Activated CD4-positive, alpha-beta T cell treated with anti-CD3 and anti-CD28 coated beads, Interleukin-2, amount 10 ng/mL, durations not matched to agents 7 days and 5 days (primary cell): ENCODE measurements at places on chromosomes 4 and X. TPM values are rescaled to one million over a fixed set of nuclear protein-coding genes. Genes with fewer than 3 reads are reported as not detected.

DNA sequence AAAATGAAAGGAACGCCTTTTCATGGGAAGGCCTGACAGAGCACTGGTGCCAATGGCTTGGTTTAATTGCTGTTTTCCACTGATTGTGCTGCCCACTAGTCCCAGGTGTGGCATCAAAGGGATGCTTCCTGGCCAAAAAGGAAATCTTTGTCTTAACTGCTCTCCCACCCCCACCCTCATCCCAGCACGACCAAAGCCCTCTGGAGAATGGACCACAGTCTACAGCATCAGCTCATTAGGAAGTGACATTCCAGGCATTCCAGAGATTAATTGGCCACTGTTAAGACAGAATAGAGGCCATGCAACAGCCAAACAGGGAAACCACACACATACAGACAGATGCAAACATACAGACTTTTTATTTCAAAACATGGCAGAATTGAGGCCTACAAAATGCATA, 143.2 kb downstream of the LHFPL1 start:
- H3K36me3 ChIP-seq = no peaks in the 10 kb centered on the region
- no peak for DNase-seq
- H3K27ac ChIP-seq = no peak overlapping the region
- H3K4me1 ChIP-seq = no peaks in the 10 kb centered on the region
- no peak overlapping the region for H3K4me3 ChIP-seq

DNA sequence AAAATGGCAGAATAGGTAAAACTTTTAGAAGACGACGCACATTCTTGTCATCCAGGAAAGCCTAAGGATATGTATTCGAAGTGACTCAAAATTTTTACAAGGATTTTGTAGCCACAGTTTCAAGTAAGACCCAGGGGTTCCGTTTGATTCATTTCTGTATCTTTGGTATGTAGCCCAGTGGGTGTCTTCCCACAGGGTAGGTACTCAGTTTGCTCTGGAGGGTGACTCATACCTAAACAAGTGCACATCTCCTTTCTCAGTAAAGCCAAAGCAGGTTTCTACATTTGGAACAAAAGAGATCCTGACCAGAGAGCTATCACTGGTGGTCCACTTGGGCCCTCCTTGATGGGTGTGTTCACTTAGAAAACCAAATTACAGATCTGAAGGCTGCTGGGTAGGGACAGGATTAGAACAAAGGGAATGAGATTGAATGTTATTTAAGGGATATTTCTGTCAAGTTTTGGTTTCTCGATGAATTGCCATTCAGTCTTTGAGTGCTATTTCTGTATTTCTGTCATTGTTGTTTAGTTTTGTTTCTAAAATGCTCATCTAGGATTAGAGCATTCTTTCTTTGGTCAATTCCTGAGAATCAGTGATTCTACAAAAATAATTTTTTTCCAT, 56.1 kb downstream of the PLS3 start:
- no peak overlapping the region for H3K27ac ChIP-seq
- H3K4me1 ChIP-seq = peaks cover 3% of the 10 kb centered on the region
- H3K27me3 ChIP-seq = no peaks in the 10 kb centered on the region
- no peak overlapping the region for H3K4me3 ChIP-seq
- H3K36me3 ChIP-seq = no peaks in the 10 kb centered on the region

DNA sequence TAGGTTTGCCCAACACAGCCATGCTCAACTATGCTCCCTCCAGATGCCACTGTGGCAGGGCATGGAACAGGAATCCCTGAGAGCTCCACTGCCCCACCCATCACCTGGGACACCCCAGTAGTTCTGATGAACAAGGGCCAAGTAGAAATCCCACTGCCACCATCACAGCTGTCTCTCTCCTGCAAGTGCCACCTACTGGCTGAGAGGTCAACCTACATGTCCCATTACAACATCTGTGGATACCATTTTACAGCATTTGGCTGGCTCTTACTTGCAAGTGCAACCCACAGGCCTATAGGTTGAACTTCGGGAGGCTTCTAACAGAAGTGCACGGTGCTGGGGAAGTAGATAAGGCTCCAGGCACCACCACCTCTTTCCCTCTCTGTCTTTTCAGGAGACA, 142.5 kb downstream of the CXXC4 start:
- no peaks in the 10 kb centered on the region for H3K36me3 ChIP-seq
- H3K4me1 ChIP-seq = no peaks in the 10 kb centered on the region
- H3K27ac ChIP-seq = no peak overlapping the region
- no peak for DNase-seq

- H3K27me3 ChIP-seq = peaks cover 20% of the 10 kb centered on the region
- H3K4me1 ChIP-seq = peaks cover 26% of the 10 kb centered on the region
- no peak for DNase-seq
- H3K27ac ChIP-seq = no peak overlapping the region
- no peak overlapping the region for H3K4me3 ChIP-seq
- H3K36me3 ChIP-seq = no peaks in the 10 kb centered on the region
Measured at GRCh38 chr4:7526491-7526890, 91.8 kb upstream of the PSAPL1 start.

The GPRIN3 gene
- total RNA-seq = 57.4 TPM

- H3K4me3 ChIP-seq = no peak overlapping the region
- H3K36me3 ChIP-seq = no peaks in the 10 kb centered on the region
- no peaks in the 10 kb centered on the region for H3K4me1 ChIP-seq
- H3K27me3 ChIP-seq = peaks cover 2% of the 10 kb centered on the region
- DNase-seq = no peak
Measured at GRCh38 chr4:90025248-90025647, 101.9 kb upstream of the CCSER1 start.

DNA sequence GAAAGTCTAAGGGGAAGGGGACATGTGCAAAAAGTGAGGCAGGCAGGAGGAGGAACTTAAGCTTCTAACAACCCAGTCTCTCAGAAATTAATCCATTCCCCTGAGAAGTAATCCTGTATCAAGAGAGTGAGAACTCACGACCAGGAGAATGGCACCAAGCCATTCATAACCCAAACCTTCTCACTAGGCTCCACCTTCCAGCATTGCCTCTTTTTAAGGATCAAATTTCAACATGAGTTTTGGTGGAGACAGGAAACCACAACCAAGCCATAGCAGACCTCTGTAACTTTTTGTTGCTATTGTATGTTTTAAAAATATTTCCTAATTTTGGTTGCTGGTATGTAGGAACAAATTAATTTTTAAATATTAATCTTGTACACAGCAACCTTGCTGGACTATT, 32.8 kb downstream of the PASD1 start:
- no peak for DNase-seq
- H3K4me3 ChIP-seq = no peak overlapping the region
- H3K27ac ChIP-seq = no peak overlapping the region
- H3K36me3 ChIP-seq = no peaks in the 10 kb centered on the region
- no peaks in the 10 kb centered on the region for H3K4me1 ChIP-seq
- H3K27me3 ChIP-seq = peaks cover 2% of the 10 kb centered on the region

The STBD1 gene
- total RNA-seq = 1.2 TPM
